ENCODE measurements at places on chromosomes 6 and 20.

DNA sequence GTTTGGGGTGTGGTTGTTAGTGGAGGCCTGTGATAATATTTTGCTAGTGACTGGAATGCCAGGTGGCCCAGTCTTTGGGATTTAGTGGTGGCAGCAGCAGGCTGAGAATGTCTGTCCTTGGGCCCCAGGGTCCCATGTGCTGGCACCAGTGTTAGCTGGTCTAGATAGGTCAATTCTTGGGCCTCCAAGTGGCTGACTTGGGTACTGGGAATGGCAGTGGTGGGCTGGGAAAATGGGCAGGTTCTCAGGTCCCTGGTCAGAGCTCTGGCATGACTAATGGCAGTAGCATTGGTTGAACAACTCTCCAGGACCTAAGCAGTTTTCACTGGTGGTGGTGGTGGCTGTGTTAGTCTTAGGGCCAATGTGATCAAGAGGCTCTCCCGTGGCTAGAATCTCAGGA is 50.3 kb downstream of the OLIG3 start:
- no peak for DNase-seq

DNA sequence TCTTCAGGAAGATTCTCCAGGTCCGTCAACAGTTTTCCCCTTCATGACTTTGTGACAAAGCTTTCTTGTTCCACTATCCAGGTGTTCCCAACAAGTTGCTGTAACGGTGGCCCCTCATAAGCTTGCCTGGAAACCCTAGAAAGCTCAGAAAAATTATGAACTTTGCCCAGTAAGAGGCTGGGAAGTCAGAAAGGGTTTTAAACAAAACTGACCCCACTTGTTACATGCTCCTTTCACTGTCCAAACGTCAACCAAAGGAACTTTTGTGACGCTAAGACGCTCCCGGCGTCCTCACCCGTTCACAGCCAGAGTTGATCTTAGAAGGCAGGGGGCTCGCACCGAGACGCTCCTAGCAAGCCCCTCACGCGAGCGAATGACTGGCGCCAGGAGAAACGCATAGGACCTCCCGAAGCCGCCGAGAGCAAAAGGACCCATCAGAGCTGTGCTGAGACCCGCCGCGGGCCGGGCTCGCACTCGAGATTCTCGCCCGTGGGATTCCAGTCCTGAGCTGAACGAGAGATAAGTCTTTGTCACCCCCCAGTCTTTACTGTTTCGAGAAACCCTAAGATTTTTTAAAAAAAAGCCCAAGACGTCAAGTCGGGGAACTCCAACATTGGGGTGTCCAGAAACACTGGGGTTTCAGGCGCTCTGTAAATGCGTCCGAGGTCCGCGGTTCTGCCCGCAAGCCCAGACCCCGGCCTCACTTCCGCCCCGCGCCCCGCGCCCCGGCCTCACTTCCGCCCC is 544 bp upstream of the ACAT2 start:
- no peak for DNase-seq

GRCh38 chr6:144394210-144394609 is 109.1 kb downstream of the UTRN start:
- DNase-seq, result no peak

DNA sequence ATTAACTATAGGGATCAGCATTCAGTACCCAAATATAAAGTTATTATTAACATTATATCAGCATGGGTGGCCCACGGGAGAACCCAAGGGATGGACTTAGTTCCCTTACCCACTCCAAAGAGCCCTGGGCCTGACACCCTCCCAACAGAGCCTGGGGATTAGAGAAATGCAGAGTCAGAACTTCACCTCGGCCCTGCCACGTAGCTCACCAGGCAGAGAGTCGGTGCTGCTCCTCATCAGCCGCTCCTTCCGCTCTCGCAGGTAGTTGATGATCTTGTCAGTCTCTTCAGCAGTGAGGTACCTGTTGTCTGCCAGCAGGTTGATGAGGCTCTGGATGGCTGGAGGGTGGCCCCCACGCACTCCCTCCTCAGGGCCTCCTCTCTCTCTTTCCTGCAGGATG is 26.6 kb downstream of the NCOA5 start:
- no peak for DNase-seq
